ENCODE measurements at places on chromosomes 2 and 18. TPM values are rescaled to one million over a fixed set of nuclear protein-coding genes. Genes with fewer than 3 reads are reported as not detected.

DNA sequence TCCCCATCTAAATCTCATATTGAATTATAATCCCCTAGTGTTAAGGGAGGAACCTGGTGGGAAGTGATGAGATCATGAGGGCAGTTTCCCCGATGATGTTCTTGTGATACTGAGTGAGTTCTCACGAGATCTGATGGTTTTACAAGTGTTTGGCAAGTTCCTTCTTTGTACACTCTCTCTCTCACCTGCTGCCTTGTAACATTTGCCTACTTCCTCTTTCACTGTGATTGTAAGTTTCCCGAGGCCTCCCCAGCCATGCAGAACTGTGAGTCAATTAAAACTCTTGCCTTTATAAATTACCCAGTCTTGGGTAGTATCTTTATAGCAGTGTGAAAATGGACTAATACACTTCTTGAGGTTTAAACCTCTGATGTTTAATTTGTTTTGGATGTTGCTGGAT lies 177.5 kb downstream of the CD8B2 start:
- no peak for DNase-seq

DNA sequence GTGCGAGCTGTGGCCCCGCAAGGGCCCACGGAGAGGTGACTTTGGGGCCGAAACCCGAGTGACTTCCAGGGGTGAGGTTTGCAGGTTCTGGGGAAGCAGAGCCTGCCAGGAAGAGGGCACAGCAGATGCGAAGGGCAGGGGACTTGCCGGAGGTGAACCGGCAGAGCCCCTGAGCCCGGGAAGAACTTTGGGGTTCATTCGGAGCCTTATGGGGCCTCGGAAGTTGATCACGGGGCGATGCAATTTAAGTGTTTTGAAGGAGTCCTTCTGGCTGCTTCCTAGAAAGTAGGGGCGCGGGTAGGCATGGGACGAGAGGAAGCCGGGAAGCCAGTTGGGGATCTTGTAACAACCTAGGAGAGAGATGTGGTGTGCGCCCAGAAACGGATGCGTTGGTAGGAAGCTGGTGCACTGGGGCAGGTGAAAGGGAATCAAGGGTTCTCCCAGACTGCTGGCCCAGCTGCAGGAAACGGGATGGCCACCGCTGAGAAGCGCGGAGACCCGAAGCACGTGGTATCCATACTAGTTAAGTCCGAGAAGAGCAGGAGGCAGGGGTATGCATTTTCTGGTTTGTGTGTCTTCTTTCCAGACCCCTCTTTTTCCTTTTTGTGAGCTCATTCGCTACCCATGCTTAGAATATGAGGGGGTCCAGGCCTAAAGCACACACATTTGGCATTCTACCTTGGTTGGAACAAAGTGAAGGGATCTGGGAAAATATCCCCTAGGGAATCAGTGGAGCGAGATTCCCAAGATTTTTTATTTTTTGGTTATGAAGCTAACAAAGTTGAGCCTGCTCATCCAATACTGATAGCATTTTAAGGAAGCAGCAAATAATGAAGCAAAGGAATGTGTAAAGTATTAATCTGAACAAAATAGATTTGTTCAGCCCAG lies 758 bp downstream of the SCLY start:
- DNase-seq: no peak

GRCh38 chr2:57740891-57741290 lies 305.7 kb upstream of the VRK2 start:
- no peak for DNase-seq

DNA sequence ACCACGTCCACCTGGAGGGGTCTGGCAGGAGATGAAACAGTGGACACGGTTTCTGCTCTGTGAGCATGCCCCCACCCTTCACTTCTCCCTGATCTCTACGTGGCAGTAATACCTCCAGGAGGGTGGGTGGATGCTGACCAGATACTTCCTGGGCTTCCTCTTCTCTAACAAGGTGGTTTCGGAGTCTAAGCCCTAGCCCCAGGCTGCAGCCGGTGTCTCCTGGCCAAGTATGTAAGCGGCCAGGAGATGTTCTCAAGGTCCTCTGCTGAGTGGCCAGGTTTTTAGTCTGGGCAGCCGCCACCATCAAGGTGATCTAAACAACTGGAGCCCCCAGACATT lies 101.8 kb upstream of the ASB18 start:
- DNase-seq: no peak

- DNase-seq: no peak
Observed at GRCh38 chr18:22547807-22548561, 130.3 kb upstream of the CTAGE1 start.

GRCh38 chr2:240632306-240632721 lies 7.0 kb downstream of the GPR35 start:
- peak; percentile 78 for DNase-seq

DNA sequence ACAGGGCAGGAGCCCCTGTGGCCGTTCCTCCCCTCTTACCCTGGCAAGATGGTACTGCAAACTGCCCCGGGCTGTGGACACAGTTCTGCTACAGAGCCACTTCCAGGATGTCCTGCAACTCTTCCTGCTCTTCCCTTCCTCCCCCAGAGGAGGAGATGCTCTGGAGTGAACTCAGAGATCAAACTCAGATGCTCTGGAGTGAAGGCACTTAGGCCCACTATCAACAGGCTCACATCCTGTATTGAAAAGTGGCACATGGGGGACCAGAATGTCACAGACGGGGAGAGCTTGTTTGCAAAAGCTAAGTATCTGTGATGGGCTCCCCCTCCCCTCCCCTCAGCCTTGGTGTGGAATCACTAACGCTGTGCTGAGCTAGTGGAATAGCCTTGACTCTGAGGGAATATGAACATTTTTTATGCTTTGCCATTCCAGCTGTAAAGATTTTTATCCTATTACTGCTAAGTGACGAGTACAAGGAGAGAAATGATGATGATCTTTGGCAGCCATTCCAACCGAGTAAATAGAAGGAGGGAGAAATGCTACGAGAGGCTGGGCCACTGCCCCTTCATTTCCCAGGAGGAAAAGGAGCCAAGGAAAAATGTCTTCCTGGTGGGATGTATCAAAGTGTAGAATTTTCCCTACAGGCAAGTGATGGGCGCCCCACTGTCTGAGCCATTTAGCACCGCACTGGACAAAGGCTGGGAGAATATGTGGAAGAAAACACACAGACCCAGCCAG lies 152.6 kb downstream of the GALNT14 start:
- no peak for DNase-seq

DNA sequence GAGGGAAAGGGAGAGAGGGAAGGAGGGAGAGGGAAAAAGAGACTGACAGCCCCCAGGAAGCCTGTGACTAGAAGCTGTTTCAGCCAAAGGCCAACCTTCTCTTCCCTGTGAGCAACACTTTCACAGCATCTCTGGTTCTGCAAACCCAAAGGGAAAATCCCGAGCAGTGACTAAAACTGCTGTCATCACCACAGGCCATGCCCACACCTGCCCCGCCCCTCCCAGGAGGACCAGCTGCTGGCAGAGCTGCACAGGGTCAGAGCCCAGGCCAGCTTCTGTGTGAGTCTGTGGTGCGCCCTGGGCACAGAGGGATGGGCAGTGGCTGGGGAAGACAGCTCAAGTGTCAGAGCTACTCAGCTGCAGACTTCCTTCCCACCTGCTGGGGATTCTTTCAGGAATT lies 64.9 kb upstream of the OTOS start:
- DNase-seq: peak; percentile 87

DNA sequence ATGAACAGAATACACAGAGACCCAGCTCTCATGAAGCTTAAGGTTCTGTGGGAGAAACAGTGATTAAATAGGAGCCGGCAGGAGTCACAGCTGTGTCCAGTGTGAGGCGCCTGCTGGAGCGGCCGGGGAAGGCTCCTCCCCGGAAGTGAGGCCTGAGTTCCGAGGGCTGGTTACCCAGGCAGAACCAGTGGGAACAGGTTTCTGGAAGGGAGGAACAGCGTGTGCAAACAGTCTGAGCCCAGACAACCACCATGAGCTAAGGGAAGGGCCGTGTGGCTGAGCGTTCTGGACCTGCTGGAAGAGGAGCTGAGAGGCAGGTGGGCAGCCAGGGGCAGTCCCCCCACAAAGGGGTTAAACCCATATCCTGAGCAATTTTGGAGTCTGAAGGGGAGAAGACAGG lies 26.0 kb upstream of the NPAS2 start:
- DNase-seq: no peak

DNA sequence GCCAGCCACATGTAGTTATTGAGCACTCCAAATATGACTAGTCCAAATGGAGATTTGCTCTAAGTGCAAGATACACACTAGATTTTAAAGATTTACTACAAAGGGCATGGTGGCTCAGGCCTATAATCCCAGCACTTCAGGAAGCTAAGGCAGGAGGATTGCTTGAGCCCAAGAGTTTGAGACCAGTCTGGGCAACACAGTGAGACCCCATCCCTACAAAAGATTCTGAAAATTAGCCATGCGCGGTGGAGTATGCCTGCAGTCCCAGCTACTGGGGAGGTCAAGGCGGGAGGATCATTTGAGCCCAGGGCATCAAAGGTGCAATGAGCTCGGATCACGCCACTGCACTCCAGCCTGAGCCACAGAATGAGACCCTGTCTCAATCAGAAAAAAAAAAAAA lies 93.5 kb upstream of the HNRNPA3 start:
- no peak for DNase-seq

DNA sequence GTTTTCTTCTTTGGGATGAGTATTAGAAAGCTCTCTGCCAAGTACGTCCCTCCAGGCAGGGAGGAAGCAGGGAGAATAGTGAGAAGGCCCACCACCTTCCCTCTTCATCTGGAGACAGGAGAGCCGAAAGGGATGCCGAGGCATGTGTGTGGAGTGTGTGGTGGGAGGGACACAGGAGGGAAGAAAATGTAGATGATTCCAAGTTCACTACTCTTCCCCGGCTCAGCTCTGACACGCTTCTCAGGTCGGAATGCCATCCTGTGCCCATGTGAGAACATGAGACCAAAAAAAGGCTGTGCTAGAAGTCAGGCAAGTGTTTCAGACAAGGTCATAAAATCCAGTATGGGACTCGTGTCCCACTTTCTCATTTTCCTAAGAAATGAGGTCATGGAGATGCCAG lies 47.4 kb downstream of the GYPC start:
- no peak for DNase-seq

GRCh38 chr2:27991146-27991545 lies 100.6 kb downstream of the BABAM2 start:
- DNase-seq: no peak

- DNase-seq: no peak
Observed at GRCh38 chr18:49778826-49779465, 34.4 kb downstream of the ACAA2 start.

DNA sequence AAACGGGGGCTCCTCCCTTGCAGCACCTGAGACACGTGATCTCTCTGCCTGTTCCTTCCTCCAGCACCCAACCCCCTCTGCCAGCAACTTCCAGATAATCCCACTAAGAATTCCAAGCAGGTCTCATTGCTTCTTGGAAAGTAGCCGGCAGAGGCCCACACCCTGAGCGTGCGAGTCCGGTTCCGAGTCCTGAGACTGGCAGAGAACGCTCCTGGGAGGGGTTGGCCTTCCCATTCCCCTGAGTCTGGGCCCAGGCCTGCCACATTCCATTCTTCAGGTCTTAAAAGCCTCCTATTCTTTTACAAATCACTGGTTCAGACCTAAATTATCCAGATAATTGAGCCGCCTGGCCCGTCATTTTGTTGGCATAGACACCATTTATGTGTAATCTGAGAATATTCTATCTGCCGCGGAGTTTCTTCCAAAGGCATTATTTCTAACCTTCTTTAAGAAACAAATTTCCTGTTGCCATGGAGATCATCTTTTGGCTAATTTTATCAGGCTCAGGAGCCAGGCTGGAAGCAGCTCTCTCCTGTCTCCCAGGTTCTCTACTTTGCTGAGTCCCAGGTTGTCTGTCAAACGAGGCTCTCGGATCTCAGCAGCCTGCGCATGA lies 165.4 kb downstream of the MYCN start:
- DNase-seq: no peak

GRCh38 chr2:208509586-208509985 lies 103.0 kb downstream of the PTH2R start:
- DNase-seq: no peak

GRCh38 chr18:37449618-37450017 lies 116.0 kb downstream of the CELF4 start:
- no peak for DNase-seq

- no peak for DNase-seq
Observed at GRCh38 chr2:224847961-224848850, 132.0 kb upstream of the CCDC195 start.

DNA sequence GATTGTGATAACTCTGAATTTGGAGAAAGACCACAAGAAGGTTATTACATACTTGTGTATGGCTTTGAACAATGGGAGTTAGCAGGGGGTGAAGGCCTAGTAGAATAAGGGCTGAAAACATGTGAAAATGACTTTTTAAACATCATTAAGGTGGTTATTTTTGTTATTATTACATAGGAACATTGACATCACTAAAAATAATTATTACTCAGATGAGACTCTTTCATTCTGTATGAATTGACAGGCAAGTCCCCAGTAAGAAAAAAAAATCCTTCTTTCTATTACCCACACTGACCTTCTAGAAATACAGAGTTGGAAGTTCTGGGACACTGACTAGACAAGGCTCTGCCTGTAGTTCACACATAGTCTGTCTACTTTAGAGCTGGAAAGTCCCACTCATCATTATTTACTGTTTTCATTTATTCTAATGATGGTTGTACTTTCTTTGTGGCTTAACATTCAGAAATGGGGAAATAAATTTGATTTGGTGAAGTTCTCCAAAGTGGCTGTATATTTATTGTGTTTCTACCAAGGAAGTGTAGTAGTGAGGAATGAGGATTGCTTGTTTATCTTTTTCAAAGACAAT lies 219.6 kb upstream of the EPAS1 start:
- DNase-seq: no peak

DNA sequence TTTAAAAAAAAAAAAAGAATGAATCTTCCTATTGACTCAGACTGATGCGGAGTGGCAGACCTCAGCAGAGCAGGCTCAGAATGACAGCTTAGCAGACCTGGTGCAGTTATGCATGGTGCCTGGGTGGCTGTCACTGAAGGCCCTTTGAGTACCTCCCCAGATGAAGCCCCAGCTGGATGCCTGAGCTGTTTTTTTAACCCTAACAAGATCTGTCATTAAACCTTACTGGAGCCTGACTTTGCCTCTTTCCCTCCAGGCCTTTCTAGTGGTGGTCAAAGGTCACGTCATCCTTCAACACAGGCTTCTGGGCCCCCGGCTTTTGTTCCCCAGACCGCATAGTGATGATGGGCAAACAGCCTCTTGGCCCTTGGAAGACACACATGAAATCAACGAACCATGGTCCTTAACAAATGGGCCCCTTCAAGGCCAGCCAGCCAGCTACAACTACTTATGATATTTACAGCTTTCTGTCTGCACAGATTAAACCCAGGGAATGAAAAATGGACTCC lies 138.3 kb upstream of the CYP1B1 start:
- DNase-seq: no peak

- no peak for DNase-seq
Observed at GRCh38 chr2:207240649-207241048, 74.9 kb upstream of the KLF7 start.

GRCh38 chr2:138827426-138828054 lies 47.4 kb upstream of the NXPH2 start:
- DNase-seq: no peak

RGPD4 gene
- not detected for total RNA-seq

CHAC2 gene
- total RNA-seq: 7.1 TPM

ABCG8 gene
- not detected for total RNA-seq

OXER1 gene
- 0.84 TPM for total RNA-seq

CHMP3 gene
- 99.9 TPM for total RNA-seq

PLGLB1 gene
- not detected for total RNA-seq

SIX3 gene
- total RNA-seq: not detected

DUSP2 gene
- total RNA-seq: 6.1 TPM

SPC25 gene
- 0.32 TPM for total RNA-seq

ANKRD30BL gene
- total RNA-seq: not detected

CFAP210 gene
- total RNA-seq: not detected

Measured in mesenteric fat pad (tissue), 1 donor.